Pancreas (tissue), 10 donors: ENCODE measurements at places on chromosomes 13 and 19. TPM values are rescaled to one million over a fixed set of nuclear protein-coding genes. Genes with fewer than 3 reads are reported as not detected.

The CEACAM16 gene
- 0.16 TPM for total RNA-seq

The SIPA1L3 gene
- 24.7 TPM for total RNA-seq

The PCP2 gene
- 1.9 TPM for total RNA-seq

The KLK13 gene
- total RNA-seq: 1.3 TPM

The SIGLEC10 gene
- 0.08 TPM for total RNA-seq

The KCTD12 gene
- total RNA-seq: 8.5 TPM

DNA sequence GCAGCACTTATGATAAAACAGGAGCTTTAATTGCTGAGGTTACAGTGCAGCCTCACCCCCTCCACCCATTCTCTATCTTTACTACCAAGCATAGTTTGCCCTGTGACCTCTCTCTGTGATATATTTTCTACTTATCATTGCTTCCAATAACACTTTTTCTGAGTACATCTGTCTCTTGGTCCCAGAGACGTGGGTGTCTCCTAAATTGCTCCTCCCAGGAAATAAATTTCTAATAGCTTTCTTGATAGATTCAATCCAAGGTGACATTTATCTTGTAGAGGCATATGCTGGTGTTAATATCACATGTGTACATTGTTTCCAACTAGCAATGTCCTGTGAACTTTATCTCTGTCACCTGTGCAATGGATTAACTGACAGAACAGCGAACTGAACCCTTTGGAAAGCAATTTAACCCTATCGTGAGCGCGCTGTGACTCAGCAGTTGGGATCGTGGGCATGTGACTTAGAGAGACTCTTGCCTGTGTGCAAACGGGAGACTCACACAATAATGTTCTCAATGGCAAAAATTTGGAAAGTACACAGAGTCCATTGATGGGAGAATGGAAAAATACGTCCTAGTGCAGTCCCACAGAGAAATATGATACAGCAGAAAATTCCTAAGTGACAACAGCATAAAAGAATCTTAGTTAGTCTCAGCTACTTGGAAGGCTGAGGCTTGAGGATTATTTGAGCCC is 7.0 kb upstream of the MAP2K2 start:
- H3K27me3 ChIP-seq: no peaks in the 10 kb centered on the region
- no peaks in the 10 kb centered on the region for H3K4me1 ChIP-seq
- no peaks in the 10 kb centered on the region for H3K36me3 ChIP-seq
- H3K27ac ChIP-seq: no peak overlapping the region
- DNase-seq: no peak

DNA sequence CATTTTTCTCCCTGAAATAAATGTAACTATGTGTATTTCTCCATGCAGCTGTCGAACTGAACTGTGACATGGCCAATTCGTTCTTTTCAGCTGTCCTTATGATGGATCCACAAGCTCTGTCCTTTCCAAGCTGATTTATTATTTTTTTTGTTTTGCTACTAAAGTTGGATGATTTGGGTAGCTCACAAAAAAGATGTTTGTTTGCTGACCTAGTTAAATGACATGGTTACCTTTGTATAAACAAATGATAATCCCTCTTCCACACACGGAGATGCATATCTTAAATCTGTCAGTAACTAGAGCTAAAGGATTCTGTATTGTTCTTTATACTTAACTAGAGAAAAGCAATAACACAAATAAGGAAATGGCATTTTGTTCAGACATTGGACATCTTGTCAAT is 884.3 kb upstream of the PCDH20 start:
- H3K27me3 ChIP-seq: no peaks in the 10 kb centered on the region
- H3K27ac ChIP-seq: no peak overlapping the region
- no peaks in the 10 kb centered on the region for H3K4me1 ChIP-seq
- DNase-seq: no peak

- no peak overlapping the region for H3K4me3 ChIP-seq
- no peak overlapping the region for H3K27ac ChIP-seq
- no peaks in the 10 kb centered on the region for H3K4me1 ChIP-seq
Measured at GRCh38 chr13:21483748-21484147, 24.6 kb upstream of the ZDHHC20 start.

GRCh38 chr13:75492389-75492788 is 10.4 kb upstream of the TBC1D4 start:
- H3K27me3 ChIP-seq: no peaks in the 10 kb centered on the region
- H3K27ac ChIP-seq: no peak overlapping the region
- H3K4me3 ChIP-seq: no peak overlapping the region
- H3K4me1 ChIP-seq: peaks cover 10% of the 10 kb centered on the region
- no peak for DNase-seq
- H3K36me3 ChIP-seq: no peaks in the 10 kb centered on the region

DNA sequence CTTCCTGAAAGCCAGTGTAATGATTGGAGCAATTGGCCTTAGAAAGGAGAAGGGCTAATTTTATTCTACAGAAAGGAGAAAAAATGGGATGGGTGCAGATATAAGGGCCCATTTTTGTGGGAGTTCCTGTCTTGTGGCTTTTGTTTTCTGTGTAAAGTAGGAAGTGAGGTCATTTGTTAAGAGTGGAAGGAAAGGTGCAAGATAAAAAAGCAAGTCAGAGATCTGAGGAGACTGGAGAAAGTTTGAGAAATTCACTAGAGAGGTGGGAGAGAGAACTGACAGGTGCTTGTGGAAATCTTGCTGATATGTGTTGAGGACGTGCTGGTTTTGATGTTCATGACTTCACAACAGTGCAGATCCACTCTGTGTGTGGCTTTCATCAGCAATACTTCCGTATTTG is 349.4 kb downstream of the DLEU7 start:
- no peaks in the 10 kb centered on the region for H3K36me3 ChIP-seq
- no peak for DNase-seq
- no peaks in the 10 kb centered on the region for H3K4me1 ChIP-seq

DNA sequence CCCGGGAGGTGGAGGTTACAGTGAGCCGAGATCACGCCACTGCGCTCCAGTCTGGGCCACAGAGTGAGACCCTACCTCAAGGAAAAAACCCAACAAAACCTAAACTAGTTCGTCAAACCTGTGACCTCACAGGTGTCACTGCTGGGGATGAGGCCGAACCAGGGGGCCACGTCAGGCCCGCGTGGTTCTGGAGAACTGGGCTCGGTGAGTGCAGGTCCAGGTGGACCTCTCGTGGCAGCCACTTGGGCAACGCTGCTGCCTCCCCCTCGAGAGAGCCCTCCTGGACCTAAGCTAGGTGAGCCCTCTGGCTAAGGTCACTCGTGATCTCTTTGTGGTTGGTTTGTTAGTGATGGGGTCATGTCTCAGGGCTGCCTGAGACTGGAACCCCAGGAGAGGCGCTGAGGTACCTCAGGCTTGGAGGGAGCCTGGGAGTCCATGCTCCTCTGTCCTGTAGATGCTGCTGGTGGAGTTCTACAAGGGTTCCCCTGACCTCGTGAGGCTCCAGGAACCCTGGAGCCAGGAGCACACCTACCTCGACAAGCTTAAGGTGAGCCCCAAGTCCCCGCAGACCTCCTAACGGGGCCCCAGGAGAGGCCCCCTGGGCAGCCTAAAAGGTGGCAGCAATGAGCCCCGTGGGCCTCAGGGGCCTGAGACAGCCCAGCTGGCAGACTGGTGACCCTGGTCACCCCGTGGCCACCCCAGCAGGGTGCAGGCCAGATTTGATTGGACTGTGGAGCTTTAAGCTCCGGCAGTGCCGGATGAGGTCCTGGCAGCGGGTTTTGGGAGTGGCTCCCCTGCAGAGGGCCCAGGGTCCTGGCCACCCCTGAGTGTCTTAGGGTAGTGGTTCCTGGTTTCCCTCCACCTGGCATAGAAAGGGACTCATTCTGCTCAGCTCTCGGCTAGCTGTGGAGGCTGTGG is 15.6 kb downstream of the MPND start:
- DNase-seq: no peak
- no peaks in the 10 kb centered on the region for H3K4me1 ChIP-seq
- H3K4me3 ChIP-seq: no peak overlapping the region
- H3K27ac ChIP-seq: no peak overlapping the region

DNA sequence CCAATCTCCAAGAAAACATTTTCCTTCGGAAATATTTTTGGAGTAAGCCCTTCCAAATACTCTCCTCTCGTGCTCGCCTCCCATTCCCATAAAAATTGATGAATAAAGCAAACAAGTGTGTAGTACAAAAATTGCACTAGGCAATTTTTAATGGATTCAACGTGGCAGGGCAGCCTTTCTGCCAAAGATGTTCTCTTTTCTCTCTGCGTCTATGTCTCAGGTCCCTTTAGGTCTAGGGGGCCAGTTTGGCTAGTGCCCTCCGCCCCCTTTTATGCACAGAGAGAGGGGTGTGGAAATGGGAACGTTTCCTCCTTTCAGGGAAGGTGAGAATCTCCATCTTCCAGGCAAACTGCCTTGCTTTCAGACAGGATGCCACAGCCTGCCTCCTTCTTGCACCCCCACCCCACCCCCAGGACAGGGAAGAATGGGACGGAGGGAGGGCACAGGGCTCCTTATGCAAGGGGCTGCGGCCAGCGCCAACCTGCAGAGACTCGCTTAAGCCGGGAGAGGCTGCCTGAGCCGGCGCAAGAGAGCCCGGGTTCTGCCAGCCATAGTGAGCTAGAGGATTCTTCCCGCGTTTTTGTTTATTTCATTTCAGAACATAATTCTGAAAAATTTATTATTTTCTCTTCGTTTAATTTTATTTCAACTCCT is 2.7 kb upstream of the ZIC2 start:
- peaks cover 9% of the 10 kb centered on the region for H3K4me1 ChIP-seq
- H3K36me3 ChIP-seq: no peaks in the 10 kb centered on the region
- no peak overlapping the region for H3K27ac ChIP-seq
- peaks cover 60% of the 10 kb centered on the region for H3K27me3 ChIP-seq

DNA sequence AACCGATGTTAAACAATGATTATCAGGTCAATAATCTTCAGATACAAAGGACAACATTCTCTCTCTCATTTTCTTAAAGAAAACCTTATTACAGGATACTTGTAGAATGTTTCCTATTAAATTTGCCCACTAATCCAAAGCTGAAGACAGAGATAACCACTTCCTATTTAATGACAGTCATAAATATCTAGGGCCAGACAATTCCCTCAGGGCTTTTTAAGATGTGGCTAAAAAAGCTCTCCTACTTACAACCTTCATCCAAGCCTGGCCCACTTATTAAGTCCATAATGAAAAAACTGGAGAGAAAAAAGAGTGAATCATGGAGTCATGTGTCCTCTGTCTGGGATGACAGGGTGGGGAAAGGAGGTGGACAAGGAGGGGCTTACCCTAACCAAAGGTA is 235.9 kb downstream of the KLF12 start:
- H3K27ac ChIP-seq: no peak overlapping the region
- H3K4me1 ChIP-seq: no peaks in the 10 kb centered on the region
- H3K4me3 ChIP-seq: no peak overlapping the region
- H3K36me3 ChIP-seq: no peaks in the 10 kb centered on the region
- no peak for DNase-seq

GRCh38 chr13:111209613-111210012 is 94.5 kb downstream of the ARHGEF7 start:
- H3K27ac ChIP-seq: no peak overlapping the region
- no peaks in the 10 kb centered on the region for H3K27me3 ChIP-seq
- no peaks in the 10 kb centered on the region for H3K36me3 ChIP-seq
- no peak overlapping the region for H3K4me3 ChIP-seq
- no peaks in the 10 kb centered on the region for H3K4me1 ChIP-seq

GRCh38 chr13:26978081-26978860 is 193.3 kb downstream of the USP12 start:
- H3K27ac ChIP-seq: no peak overlapping the region
- H3K4me1 ChIP-seq: peaks cover under 1% of the 10 kb centered on the region
- DNase-seq: no peak
- no peaks in the 10 kb centered on the region for H3K27me3 ChIP-seq
- no peaks in the 10 kb centered on the region for H3K36me3 ChIP-seq

DNA sequence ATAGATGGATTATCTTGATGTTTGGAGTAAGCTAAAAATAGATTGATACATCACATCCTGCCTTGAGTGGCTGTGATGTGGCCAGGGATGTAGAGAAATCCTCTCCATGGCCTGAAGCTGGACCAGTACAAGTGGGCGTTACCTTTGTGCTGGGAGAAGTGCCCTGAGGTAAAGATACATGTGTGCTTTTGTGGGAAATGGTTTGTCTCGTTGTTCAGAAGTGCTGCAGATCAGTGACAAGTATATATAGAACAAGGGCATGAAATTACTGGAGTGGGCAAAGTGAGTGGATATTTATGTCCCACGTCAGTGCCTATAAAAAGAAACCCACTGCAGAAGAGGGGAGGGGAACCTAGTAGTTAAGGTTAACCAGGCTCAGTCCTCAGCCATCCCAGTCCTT is 12.2 kb upstream of the ZNF304 start:
- H3K27ac ChIP-seq: no peak overlapping the region
- no peaks in the 10 kb centered on the region for H3K27me3 ChIP-seq
- no peak for DNase-seq
- H3K36me3 ChIP-seq: no peaks in the 10 kb centered on the region
- no peak overlapping the region for H3K4me3 ChIP-seq

DNA sequence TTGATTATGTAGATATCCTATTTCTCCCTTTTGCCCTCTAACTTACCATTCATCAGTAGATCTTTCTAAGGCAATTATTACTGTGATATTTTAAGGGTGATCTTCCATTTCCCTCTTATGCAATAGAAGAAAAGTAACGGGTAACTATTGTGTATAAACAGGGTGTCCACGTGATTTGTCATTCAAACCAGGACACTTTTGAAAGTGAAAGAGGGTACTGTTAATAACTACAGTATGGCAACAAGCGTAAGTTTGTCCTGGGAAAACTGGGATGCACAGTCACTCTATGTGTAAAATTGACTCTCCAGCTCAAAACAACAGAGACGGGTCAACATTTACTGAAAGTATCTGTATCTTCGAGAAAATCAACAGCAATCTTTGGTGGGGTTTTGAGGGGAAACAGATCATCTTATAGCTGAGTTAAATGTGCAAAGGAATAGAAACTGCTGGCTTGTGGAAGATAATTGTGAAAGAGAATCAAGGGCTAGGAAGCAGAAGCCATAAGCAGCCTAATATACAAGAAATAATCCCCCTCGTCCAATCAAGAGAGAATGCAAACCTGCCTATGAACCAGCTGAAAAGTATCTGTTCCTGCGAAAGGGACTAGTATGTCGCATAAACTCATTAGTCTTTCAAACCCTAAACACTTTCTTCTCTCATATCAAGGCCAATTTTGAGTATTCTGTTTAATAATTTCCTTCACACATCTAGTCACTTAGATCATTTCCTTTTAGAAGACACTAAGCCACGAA is 126.7 kb downstream of the FOXO1 start:
- DNase-seq: no peak
- H3K27me3 ChIP-seq: no peaks in the 10 kb centered on the region
- H3K27ac ChIP-seq: peak overlapping the region; percentile 15
- peaks cover 8% of the 10 kb centered on the region for H3K4me1 ChIP-seq
